D341Med (cell line): ENCODE measurements at places on chromosomes 5 and 9.

DNA sequence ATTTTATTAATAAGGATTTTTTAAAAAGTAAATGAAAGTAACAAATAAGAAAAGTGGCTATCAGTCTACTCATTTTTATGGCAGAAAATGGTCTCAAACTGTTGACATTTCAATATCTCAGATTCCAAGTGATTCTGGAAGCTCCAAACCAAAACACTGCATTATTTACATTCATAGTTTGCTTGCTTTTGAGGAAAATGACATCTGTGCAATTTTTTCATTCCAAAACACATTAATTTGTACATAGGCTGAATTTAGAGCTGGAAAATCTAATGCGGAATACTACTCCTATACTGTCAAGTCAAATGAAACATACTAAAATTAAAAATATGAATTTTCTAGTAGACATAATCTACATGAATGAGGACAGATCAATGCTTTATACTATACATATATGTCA lies 1047.6 kb downstream of the CDH9 start:
- DNase-seq = no peak

DNA sequence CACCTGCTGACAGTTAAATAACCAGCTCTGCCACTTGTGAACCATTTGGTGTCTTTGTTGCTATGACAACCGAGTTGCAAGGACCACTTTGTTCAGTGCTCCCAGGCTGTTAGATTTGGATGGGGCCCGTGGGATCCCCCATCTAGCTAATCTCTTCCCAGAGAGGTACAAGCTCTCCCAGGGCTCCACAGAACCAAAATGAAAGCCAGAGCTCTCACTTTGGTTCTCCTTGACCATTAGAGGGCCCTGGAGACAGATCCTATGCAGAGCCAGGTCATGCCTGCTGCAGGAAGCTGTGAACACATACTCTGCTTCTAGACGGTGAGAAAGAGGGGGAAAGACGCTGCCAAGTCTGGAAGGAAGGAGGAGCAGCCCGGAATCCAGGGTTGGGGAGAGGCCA lies 224.6 kb downstream of the GABBR2 start:
- no peak for DNase-seq

DNA sequence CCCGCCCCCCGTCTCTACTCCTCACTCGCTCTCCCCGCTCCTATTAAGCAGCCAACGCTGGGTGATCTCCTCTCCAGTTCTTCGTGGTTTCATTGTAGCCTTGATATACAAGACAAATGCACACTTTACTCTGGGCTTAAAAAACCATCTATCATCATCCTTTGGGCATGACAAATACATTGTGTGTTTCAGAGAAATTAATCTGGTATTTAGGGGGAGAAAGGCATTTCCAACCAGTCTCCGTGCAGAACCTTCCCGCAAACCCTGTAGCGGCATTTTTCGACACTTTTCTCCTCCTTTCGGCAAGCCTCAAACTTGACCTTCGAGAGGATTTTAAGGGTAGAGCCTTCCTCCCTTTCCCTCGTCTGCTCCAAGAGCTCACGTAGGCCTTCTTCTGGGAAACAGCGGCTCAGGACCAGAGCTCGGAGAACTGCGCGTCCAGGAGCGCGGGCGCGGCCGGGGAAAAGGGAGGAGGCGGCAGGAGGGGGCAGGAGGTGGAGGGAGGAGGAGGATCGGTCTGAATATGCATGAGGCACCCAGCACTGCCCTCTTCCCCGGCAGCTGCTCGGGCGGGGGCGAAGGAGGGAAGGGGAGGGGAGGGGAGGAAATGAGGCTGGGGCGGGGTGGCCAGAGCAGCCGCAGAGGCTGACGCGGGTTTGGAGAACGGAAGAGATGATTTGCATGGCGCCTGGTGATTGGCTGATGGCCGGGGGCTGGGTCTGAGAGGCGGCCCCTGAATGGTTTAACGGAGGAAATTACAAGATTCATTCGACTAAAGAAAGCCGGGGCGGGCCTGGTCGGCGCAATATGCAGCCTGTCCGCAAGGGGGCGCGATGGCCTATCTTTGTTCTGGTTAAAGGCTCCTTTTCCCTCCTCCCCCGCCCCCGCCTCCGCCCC lies 127.5 kb downstream of the TMEM161B start:
- DNase-seq = peak; percentile 95

- DNase-seq = peak; percentile 70
Observed at GRCh38 chr9:99824378-99825171, 2.9 kb downstream of the NR4A3 start.

DNA sequence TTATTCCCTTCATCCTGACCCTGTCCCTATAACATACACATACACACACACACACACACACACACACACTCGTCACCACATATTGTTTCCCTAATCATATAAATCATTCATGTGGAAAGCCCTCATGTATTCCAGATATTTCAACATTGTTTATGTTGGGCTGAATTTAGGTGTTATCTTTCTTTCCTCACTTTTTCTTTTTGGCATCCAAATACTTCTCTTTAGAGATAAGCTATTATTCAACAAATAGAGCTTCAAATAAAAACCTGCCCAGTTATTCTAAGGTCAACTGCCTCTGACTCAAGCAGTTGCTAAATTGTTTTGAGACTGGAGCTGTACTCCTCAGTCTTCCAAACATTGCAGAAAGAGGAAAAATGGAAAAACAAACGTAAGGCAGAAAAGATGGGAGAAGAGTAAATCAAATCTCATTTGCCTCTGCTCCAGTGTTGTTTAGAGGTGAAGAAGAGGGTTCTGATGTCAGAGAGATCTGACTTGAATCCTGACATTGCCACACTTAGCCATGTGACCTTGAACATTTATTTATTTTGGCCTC lies 215.7 kb downstream of the GAS1 start:
- DNase-seq = no peak

- no peak for DNase-seq
Observed at GRCh38 chr5:9335269-9335668, 210.6 kb downstream of the SEMA5A start.

DNA sequence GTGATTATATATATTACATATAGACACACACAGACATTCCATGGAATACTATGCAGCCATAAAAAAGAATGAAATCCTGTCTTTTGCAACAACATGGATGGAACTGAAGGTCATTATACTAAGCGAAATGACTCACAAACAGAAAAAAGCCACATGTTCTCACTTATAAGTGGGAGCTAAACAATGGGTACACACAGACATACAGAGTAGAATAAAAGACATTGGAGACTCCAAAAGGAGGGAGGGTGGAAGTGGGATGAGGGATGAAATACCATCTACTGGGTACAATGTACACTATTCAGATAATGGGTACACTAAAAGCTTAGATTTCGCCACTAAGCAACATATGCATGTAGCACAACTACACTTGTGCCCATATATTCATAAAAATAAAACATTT lies 170.0 kb upstream of the RGMB start:
- DNase-seq = no peak

DNA sequence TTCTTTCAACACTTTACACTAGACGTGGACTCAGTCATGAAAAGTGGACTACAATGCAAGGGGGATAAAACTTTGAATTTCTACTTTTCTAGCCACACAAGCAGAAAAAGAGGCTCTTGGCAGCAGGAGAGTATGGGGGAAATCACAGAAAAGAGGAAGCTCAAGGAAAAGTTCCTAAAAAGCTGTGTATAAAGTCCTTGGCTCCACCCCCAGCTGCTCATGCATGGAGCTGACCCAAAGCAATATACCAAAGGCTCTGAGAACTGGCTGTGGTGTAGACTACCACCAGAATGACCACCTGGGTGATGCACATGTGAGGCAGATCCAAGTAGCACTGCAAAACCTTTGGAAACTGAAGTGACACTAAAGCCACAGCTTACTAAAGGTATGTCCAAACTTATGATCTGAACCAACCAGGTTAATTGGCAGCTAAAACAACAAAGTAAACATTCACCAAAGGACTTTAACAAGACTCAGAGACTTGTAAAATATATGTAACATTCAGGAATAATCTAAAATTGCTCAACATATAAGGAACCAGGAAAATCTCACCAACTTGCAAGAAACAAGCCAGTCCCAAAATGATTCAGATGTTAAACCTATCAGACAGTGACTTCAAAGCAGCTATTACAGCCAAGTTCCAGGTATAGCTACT lies 55.5 kb upstream of the RASGRF2 start:
- no peak for DNase-seq

- no peak for DNase-seq
Observed at GRCh38 chr5:174172152-174172551, 126.6 kb downstream of the NSG2 start.

- DNase-seq = no peak
Observed at GRCh38 chr9:22214021-22214420, 204.9 kb upstream of the CDKN2B start.

DNA sequence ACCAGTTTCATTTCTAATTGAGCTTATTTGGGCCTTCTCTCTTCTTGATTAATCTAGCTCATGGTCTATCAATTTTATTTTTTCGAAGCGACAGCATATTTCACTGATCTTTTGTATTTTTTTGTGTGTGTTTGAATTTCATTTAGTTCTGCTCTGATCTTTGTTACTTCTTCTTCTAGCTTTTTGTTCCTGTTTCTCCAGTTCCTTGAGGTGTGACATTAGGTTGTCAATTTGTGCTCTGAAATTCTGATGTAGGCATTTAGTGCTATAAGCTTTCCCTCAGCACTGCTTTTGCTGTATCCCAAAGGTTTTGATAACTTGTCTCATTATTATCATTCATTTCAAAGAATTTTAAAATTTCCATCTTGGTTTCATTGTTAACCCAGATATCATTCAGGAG lies 67.3 kb downstream of the STRBP start:
- DNase-seq = no peak

GRCh38 chr9:94150279-94150828 lies 66.1 kb downstream of the PTPDC1 start:
- no peak for DNase-seq

DNA sequence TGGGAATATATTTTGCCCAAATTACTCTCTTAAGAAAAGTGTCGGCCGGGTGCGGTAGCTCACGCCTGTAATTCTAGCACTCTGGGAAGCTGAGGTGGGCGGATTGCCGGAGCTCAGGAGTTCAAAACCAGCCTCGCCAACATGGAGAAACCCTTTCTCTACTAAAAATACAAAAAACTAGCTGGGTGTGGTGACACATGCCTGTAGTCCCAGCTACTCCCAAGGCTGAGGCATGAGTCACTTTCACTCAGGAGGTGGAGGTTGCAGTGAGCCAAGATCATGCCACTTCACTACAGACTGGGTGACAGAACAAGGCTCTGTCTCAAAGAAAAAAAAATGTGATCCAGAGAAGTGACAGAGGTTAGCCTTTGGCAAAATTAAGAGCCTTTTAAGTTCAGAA lies 26.4 kb upstream of the TMEM171 start:
- DNase-seq = no peak

DNA sequence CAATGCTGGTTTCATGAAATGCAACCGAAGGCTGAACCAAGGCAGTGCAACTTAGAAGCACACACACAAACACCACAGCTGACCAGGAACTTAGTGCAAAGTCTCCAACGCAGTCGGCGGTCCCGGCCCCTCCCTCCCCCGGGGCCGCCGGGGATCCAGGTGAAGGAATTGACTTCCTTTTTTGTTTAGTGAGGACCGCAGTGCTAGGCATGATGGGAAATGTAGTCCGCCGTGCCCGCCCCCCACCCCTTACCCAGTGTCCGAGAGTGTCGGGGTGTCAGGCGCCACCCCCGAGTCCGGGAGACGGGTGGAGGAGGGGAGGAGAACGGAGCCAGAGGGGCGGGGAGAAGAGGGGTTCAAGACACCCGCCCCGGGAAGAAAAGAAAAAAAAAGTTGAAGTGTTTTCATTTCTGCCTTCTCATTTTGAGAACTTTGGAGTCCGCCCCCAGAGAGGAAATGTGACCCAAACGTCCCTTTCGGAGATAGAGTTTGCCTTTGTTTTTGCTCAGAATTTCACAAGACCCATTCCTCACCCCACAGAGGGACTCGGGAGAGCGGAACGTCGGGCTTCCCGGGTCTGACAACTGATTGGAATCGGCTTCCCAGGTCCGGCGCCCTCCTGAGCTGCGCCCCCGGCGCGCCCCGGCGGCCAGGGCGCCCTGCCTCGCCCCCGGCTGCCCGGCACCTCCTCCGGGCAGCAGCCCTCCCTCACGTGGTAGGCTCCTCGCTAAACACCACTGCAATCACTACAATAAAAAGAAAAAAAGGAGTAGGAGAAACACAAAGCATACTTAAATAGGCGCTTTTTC lies 2.0 kb downstream of the IER5L start:
- peak; percentile 67 for DNase-seq

- no peak for DNase-seq
Observed at GRCh38 chr5:175021321-175021720, 296.9 kb downstream of the MSX2 start.

- no peak for DNase-seq
Observed at GRCh38 chr9:16192403-16193017, 639.7 kb downstream of the CCDC171 start.
